ENCODE measurements at places on chromosomes 6 and 20. TPM values are rescaled to one million over a fixed set of nuclear protein-coding genes. Genes with fewer than 3 reads are reported as not detected.

DNA sequence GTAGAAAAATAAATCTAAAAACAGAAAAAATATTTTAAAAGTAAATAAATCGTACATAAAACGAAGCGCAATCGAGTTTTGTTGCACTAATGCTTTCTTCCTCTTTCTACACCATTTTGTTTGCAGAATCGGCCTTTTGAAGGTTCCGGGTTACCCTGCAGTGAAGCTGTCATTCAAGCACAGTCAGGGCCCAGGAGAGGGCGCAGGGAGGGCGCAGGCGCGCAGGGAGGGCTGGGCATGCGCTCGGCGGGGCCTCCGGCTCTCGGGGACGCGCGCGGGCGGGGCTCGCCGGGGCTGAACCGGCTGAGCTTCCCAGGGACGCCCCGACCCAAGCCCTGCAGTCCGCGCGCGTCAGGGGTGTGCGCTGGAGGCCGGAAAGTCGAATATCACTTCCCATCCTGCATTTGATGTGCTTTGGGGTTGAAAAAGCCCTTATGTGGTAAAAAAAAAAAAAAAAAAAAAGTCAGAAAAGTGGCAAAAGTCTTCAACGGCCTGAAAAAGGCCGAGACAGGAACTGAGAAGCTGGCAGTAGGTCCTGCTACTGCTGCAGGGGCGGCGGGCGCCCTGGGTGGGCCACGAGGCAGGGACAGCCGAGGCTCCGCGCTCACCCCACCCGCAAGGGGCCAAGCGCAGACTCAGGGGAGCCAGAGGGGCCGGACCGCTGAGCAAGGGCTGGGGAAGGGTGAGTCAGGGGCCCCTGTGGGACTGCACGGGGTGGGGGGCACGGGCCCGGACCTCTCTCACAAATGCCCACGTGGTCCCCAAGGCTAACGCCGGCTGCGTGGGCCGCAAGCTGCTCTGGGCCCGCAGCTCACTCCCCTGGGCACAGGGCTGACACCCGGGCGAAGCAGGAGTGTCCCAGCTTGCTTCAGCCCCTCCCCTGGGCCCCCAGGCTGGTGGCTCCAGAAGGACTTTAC, 40.5 kb downstream of the THBS2 start:
- peak; percentile 88 for DNase-seq

Gene SAMHD1
- 29.8 TPM for polyA plus RNA-seq

- DNase-seq = no peak
Measured at GRCh38 chr20:49758781-49759180, 45.1 kb upstream of the B4GALT5 start.

DNA sequence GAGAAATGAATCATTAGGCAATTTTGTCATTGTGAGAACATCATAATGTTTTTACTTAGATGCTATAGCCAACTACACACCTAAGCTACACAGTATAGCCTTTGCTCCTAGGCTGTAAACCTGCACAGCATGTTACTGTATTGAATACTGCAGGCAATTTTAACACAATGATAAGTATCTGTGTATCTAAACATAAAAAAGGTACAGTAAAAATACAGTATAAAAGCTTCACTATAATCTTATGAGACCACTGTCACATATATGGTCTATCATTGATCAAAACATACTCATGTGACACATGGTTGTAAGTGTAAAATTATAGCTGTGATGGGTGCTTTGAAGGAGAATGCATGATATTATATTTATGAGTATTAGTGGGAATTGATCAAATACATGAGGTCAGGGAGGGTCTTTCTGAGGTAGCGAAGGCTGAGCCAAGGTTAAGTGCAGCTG, 29.2 kb upstream of the CCN2 start:
- no peak for DNase-seq

Gene RFX6
- polyA plus RNA-seq = not detected

Gene PACSIN1
- polyA plus RNA-seq = 1.2 TPM

DNA sequence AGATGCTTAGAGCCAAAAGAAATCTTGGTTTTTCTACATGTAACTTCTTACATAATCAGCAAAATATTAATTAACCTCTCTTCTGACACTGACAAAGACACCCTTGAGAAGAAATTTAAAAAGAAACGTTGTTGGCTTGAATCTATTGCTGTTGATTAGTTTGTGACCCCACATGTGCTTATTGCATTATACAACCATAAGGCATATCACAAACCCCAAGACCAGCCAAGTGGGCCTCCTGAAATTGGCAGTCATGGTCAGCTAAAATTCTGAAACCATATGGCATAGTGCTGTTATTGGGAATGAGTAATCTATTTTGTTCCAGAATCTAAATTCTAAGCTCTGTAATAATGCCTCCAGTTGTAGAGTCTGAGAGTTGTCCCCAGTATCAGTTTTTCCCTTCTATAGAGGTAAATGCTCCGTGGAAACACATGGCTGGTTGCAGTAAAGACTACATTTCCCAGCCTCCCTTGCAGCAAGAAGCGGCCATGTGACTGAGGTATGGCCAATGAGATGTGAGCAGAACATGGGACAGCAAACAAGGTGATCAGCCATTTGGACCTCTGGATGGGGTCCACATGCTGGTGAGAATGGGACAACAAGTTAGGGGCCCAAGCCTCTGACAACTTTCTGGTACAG, 42.3 kb upstream of the PTPN1 start:
- DNase-seq = no peak

Gene MYH7B
- polyA plus RNA-seq = 59.1 TPM

Gene CTCFL
- 0.20 TPM for polyA plus RNA-seq

Gene TAGAP
- polyA plus RNA-seq = 0.74 TPM

GRCh38 chr6:167742719-167743303, 83.9 kb upstream of the AFDN start:
- no peak for DNase-seq

DNA sequence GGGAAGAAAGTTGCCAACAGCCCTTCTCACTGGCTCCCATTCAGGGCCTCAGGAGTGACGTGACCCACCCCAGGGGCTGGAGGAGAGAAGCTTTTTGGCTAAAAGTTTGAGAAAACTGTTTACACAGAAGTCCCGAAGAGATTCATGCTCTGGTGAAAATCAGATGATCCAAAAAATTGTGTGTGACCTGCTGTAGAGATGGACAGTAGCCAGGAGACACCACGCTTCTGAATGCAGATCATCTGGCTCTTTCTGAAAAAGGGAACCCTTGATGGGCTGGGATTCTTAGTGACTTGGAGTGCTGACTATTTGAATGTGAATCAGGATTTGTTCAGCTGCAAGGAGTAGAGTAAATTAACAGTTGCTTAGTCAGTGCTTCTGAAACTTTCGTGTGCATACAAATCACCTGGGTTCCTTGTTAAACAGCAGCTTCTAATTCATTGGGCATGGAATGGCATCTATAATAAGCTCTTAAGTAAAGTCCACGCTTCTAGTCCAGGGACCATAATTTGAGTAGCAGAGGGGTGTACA, 265.1 kb downstream of the PREX1 start:
- no peak for DNase-seq

Gene PRL
- polyA plus RNA-seq = 1.6 TPM

All from muscle of back (tissue), 13 donors.